Vagina (tissue), 2 donors: ENCODE measurements at places on chromosomes 2 and 18. TPM values are rescaled to one million over a fixed set of nuclear protein-coding genes. Genes with fewer than 3 reads are reported as not detected.

- no peak overlapping the region for H3K4me3 ChIP-seq
- no peaks in the 10 kb centered on the region for H3K36me3 ChIP-seq
- H3K27me3 ChIP-seq: no peaks in the 10 kb centered on the region
- H3K27ac ChIP-seq: no peak overlapping the region
- no peak for DNase-seq
Observed at GRCh38 chr2:100339823-100340222, 17.5 kb upstream of the LONRF2 start.

- H3K27me3 ChIP-seq: no peaks in the 10 kb centered on the region
- H3K4me1 ChIP-seq: no peaks in the 10 kb centered on the region
- H3K4me3 ChIP-seq: no peak overlapping the region
Observed at GRCh38 chr18:36337679-36338402, 40.3 kb downstream of the FHOD3 start.

DNA sequence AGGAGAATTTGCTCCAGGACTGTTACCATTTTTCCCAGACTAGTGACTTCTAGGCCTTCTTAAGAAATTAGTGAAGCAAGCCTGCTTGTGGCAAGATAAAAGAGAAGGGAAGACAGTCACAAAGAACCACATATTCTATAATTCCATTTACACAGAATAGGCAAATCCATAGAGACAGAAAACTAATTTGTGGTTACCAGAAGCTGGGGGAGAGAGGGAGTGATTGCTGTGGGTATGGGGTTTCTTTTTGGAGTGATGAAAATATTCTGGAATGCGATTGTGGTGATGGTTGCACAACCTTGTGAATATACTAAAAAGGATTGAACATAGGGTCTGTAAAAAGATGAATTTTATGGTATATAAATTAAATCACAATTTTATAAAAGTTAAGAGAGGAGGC is 37.5 kb upstream of the SIX2 start:
- H3K27ac ChIP-seq: no peak overlapping the region
- no peak overlapping the region for H3K4me3 ChIP-seq
- no peaks in the 10 kb centered on the region for H3K27me3 ChIP-seq
- no peaks in the 10 kb centered on the region for H3K36me3 ChIP-seq

DNA sequence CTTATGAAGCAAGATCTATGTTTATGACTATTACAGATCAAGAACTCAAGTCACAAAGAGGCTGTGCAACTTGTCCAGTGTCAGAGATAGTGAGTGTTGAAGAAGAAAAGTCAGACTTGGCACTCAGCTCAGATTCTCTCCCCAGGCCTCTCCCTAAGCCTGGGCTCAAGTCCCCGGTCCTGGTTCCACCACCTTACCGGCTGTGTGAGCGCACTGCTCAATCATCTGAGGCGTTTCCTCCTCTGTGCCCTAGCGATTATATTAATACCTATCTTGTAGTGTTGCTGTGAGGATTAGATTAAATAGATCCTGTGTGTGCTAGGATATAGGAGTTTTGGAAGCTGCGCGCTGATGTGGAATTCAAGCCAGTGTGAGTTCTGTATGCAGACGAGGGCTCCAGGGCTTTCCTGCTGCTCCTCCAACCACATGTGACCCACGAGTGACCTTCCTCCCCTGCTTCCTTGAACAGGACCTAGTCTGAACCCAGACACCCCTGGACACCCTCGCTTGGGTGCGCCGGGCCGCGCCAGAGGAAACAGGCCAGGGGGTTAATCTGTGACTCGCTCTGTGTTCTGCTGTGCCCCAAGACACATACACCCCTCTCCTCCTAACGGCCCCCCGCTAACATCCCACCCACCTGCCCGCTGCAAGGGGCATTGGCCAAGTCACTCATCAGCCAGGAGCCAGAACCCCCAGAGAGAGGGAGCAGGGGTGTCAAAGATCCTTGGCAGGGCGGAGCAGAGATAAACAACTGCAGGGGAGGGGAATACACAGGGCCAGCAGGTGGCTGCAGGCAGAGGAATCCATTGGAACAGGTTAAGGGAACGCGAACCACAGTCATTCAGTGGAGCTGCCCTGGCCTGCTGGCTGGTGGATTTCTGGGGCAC is 38.3 kb downstream of the TNS1 start:
- DNase-seq: no peak
- H3K36me3 ChIP-seq: no peaks in the 10 kb centered on the region

Gene PDE11A
- total RNA-seq: 0.25 TPM

Gene ONECUT2
- not detected for total RNA-seq

Gene STK11IP
- 11.3 TPM for total RNA-seq

Gene ALPG
- total RNA-seq: not detected
